ENCODE measurements at places on chromosomes 11 and 22. TPM values are rescaled to one million over a fixed set of nuclear protein-coding genes. Genes with fewer than 3 reads are reported as not detected.

DNA sequence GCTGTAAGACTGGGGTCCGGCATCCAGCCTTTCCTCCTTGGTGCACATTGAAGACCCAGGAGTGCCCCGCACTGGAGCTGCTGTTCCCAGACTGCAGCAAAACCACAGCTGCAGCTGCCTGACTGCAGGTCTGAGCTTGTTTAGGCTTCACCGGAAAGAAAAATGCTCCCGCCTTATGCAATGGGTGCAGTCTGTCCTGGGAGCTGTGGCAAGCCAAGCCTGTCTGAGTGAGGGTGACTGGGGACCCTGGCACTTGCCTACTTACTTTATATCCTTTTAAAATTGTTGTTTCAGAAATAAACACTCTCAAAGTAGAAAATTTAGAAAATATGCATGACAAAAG lies 23.3 kb upstream of the CD44 start:
- no peak for DNase-seq

GRCh38 chr11:64120951-64121569 lies 44.9 kb downstream of the MACROD1 start:
- DNase-seq: peak; percentile 39

DNA sequence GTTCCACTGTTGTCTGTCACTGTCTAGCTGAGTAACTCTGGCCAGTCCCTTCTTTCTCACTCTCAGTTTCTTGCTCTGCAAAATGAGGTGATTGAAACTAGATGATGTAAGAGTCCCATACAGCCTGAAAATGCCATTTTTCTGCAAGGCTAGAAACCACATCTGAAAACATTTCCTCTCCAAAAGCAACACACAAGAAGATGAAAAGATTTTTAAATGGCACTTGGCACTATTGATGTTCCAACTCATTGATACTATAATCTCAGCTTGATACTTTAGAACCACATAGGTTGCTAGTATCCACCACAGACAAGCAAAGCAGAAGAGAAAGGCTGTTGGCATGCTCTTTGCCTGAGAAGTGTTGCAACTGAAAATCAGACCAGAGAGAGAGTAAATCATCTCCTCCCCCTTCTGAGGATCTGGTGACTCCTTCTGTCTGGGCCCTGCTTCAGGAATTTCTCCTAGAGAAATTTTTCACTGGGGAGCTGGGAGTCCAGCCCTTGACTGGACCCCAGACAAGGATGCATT lies 1217.9 kb downstream of the LRRC4C start:
- DNase-seq: no peak

DNA sequence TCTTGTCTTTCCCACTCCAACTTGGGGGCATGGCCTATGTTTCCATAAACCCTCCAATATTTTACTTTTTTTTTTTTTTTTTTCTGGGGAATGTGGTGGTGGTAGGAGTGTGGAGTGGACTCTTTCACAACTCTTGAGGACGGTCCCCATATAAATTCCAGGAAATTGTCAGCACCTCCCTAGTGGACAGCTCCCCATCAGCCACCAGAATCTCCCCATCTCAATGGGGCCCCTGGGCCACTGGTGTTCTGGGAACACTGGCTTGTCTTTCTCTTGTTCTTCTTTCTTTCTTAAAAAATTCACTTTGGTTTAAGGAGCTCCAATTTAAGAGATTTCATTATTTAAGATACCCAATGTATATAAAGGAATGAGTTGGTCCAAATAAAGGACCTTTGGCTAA lies 74.1 kb downstream of the ADM start:
- no peak for DNase-seq

- peak; percentile 88 for DNase-seq
These were observed at the start of gene SLC36A4 for GRCh38 chr11:93197380-93198214. Gene SLC36A4, minus strand, starts transcription at chr11:93197991. Its CDS starts 159 bp downstream, at chr11:93197832.

FHIP1B gene
- 12.2 TPM for total RNA-seq

GRCh38 chr11:127003260-127003981 lies 2.9 kb upstream of the KIRREL3 start:
- no peak for DNase-seq

GPR83 gene
- total RNA-seq: 0.25 TPM

PPP6R2 gene
- total RNA-seq: 38.6 TPM

- DNase-seq: peak; percentile 98
These were observed at the start of gene NADSYN1 for GRCh38 chr11:71453037-71453917. Gene NADSYN1, plus strand, starts transcription at chr11:71453203. Its CDS starts 94 bp downstream, at chr11:71453297.
